ENCODE measurements at places on chromosomes 4 and X.

DNA sequence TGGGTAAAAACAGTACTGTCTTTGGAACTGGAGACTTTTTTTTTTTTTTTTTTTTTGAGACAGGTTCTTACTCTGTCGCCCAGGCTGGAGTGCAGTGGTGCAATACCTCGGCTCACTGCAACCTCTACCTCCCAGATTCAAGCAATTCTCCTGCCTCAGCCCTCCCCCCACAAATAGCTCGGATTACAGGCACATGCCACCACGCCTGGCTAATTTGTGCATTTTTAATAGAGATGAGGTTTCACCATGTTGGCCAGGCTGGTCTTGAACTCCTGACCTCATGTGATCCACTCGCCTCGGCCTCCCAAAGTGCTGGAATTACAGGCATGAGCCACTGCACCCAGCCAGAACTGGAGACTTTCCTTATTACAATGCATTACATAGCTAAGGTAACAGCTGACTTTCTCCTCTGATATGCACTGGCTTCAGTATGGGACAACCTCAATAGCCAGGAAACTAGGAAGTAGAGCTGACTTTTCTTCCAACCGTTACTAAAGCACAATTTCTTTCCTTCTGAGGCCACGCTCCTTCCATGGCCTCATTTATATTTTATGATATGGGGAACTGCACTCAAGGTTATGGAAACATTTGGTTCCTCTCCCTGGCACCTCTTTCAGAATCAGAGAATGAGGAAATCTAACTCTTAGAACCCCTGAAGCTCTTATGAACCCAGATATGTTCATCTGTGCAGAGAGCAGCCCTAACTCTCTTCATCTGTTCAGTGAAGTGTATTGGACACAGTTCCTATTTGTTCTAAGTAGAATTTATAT, 53.5 kb upstream of the FAM9B start:
- DNase-seq, result no peak

DNA sequence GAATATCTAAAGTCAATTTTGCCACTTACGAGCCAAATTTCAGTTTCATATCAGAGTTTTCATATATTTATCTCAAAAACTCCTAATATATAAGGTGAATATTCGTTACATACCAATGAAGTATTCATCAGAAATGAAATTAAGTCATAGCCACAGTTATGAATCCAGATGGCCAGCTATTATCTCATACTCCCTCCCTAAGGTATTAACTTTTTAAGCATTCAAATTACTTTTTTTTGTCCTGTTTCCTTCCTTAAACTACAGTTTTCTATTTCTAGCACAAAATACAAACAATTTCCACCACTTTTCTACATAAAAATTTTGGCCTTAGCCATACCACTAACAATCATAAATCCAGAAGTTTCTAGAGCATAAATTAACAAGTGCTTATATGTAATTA, 13.0 kb downstream of the NR3C2 start:
- no peak for DNase-seq

DNA sequence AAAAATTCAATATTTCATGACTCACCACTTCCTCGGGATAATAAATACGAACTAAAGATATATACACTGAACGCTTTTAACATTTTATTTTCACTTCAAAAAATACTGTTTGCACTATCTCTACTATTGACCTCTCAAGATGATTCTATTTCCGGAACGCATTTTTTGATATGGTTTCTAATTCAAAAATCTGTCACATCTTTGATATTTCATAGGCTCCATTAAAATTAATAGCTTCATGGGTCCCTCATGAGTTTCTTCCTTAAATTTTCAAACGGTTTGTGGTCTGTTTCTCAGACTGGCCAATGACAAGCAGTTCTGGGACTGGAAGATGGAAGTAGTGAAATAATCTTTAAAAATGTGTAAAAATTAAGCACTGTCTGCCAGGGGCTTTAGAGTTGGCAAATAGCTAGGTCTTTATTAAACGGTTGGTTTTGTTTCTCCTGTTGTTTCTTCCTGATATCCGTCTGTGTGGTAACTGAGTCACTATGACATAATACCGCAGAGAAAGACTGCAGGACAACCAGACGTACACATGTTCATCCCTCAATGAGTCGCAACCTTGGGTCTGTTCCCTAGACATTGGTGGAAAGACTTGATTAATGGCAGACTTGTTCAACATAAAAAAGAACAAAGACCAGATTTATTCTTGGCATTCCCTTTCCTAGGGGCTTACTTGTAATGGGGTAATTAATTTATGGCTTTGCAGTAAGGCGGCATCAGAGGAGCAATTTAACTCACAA, 133.8 kb downstream of the PALLD start:
- no peak for DNase-seq

- DNase-seq, result no peak
Observed at GRCh38 chrX:21955403-21956189, 15.1 kb downstream of the SMS start.

- DNase-seq, result no peak
Observed at GRCh38 chr4:170091069-170091696, 1.4 kb upstream of the AADAT start.

DNA sequence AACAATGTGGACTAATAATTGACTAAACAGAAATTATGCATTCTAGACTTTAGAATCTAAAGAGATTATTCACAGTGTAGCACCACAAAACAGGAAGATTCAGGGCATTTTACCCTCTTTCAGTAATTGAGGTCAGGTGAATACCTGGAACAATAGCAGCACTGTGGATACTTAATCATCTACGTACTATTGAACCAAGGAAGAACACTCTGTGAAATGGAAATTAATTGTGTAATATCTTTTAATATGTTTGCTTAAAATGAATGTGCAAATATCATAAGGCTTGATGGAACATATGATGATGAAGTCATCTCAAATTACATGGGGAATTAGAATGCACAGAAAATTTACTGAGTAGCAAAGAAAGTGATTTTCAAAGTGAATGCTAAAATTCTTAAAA, 68.5 kb upstream of the MAP9 start:
- DNase-seq, result no peak

- no peak for DNase-seq
Observed at GRCh38 chr4:137980641-137981040, 261.5 kb downstream of the SLC7A11 start.

GRCh38 chr4:123351713-123352112, 44.9 kb upstream of the SPRY1 start:
- no peak for DNase-seq

GRCh38 chrX:41538707-41539106, 91.6 kb downstream of the NYX start:
- no peak for DNase-seq
